ENCODE measurements at places on chromosomes 13 and 19.
A peak's percentile ranks its signal among the peaks of the same experiment; 100 is the strongest.

GRCh38 chr13:62129000-62129551 lies 713.4 kb upstream of the PCDH20 start:
- DNase-seq: no peak

- peak; percentile 75 for DNase-seq
Measured at GRCh38 chr19:1568320-1569019, at the start of gene MEX3D. MEX3D (minus strand) TSS chr19:1568325; CDS start chr19:1568058, 267 bp downstream.

- DNase-seq: no peak
Measured at GRCh38 chr13:98462241-98462882, 114.5 kb downstream of the STK24 start.

- no peak for DNase-seq
Measured at GRCh38 chr19:35612224-35612558, 344 bp upstream of the HAUS5 start.

- DNase-seq: no peak
Measured at GRCh38 chr19:15683411-15683810, 10.5 kb downstream of the CYP4F12 start.

- DNase-seq: no peak
Measured at GRCh38 chr13:104616990-104617389, 1550.8 kb upstream of the SLC10A2 start.
